ENCODE measurements at places on chromosomes 2 and 18. TPM values are rescaled to one million over a fixed set of nuclear protein-coding genes. Genes with fewer than 3 reads are reported as not detected.

Gene DPP10
- total RNA-seq = not detected

Gene CD8B2
- not detected for total RNA-seq

Gene ARHGEF4
- total RNA-seq = 1.3 TPM

Gene IL36A
- total RNA-seq = not detected

Gene SEMA4F
- 18.4 TPM for total RNA-seq

Gene KCNJ3
- total RNA-seq = not detected

Gene ACMSD
- total RNA-seq = not detected

Gene PLA2R1
- total RNA-seq = 14.1 TPM

Gene AQP12B
- total RNA-seq = not detected

Gene FSHR
- not detected for total RNA-seq

Gene CCDC141
- 0.29 TPM for total RNA-seq

Gene ADI1
- 66.0 TPM for total RNA-seq

Gene GAD1
- total RNA-seq = 0.33 TPM

Gene LAMA1
- 3.6 TPM for total RNA-seq

Gene SLC8A1
- 80.3 TPM for total RNA-seq

Gene MRPL33
- 88.9 TPM for total RNA-seq

Gene C2orf72
- total RNA-seq = 0.17 TPM

Gene C2orf66
- 0.17 TPM for total RNA-seq

Gene SMAD7
- total RNA-seq = 9.3 TPM

Gene KCNG3
- total RNA-seq = not detected

Gene MC4R
- total RNA-seq = not detected

Gene COL6A3
- total RNA-seq = 2,183 TPM

Gene DNAJC27
- total RNA-seq = 4.6 TPM

Gene IL18RAP
- not detected for total RNA-seq

Gene ANKRD36B
- total RNA-seq = 21.2 TPM

Gene PID1
- 21.1 TPM for total RNA-seq

Gene RAPGEF4
- total RNA-seq = 0.66 TPM

Gene CERKL
- total RNA-seq = 0.15 TPM

Gene FNDC4
- 34.7 TPM for total RNA-seq

Gene SCN2A
- total RNA-seq = 7.8 TPM

Gene TANC1
- 26.8 TPM for total RNA-seq

Gene HAAO
- total RNA-seq = 6.3 TPM
